ENCODE measurements at places on chromosomes 3 and 15.

GRCh38 chr15:91061230-91061629 lies 38.8 kb upstream of the SV2B start:
- no peak for DNase-seq

- no peak for DNase-seq
Observed at GRCh38 chr3:80244390-80244789, 476.6 kb upstream of the ROBO1 start.

GRCh38 chr15:55194256-55194655 lies 2.5 kb downstream of the RSL24D1 start:
- no peak for DNase-seq

- DNase-seq: no peak
Observed at GRCh38 chr15:85676342-85677098, 118.2 kb downstream of the KLHL25 start.

DNA sequence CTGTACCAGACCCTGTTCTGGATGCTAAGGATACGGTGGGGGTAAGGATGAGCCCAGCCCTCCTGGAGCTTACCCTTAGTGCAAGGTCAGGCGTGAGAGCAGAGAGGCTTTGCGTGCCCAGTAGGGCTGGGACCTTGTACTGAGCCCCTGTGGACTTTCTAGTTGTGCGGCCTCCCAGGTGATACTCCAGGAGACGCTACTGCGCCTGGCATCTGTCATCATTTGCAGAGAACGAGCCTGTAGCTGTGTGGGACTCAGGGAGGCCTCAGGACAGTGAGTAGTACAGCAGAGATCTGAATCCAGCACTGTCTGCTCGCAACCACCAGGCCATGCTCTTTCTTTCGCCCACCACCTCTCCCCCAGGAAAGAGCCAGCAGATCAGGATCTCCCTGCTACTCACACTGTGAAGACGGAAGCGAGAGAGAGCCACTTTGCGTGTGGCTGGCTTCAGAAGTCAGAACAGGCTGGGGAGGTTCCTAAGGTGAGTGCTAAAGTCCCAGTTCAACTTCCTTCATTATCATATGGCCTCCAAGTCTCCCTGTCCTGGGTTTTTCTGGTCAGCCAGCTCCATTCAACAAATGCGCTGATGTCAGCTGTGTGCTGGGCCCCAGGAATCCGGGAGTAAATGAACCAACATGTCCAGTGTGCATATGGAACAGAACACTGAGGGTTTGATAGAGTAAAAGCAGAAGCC lies 38.2 kb upstream of the ITGA11 start:
- no peak for DNase-seq

DNA sequence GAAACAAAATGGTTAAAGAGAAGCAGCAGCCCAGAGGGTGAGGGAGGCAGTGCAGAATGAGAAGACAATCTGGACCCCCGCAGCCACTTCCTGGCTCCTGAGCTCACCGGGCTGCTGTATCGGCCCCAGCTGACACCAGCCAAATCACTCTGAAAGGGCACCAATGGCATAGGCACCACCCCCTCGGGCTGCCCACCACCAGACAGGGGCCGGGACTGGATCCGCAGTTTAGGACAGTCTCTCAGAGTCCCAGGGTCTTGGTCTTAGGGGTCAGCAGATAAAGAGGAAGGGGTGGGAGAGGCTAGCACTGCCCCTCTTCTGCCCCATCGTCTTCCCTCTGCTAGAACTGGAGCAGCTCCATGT lies 17.9 kb upstream of the EHD4 start:
- no peak for DNase-seq

Measured in CD4-positive, alpha-beta T cell treated with Interleukin-12 subunit alpha and Interleukin-12 subunit beta, for 1 hour (primary cell).